ENCODE measurements at places on chromosomes 13 and 19.

DNA sequence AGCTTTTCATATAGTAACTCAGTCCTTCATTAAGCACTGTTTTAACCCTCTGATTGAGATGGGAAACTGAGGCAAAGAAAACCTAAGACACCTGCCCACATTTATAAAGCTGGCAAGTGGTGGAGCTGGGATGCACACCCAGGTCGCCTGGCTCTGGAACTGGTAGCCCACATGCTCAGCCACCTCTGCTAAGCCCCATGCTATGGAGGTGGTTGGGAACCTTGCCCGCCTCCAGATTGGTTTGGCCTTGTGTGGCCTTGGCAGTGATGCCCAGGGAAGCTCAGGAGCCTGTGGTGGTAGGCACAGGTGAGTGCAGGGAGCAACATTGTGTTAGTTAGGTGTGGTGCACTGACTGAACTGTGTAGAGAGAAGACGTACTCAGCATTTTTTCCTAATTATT, 370.2 kb downstream of the MTUS2 start:
- DNase-seq, result no peak

- DNase-seq, result no peak
These were observed 35.1 kb downstream of the MTMR6 start for GRCh38 chr13:25252225-25252624.

- no peak for DNase-seq
These were observed 1.6 kb downstream of the BRSK1 start for GRCh38 chr19:55285229-55285890.

- no peak for DNase-seq
These were observed 54.4 kb downstream of the ERCC5 start for GRCh38 chr13:102900193-102900608.

GRCh38 chr13:112042496-112042895, 24.5 kb upstream of the SOX1 start:
- DNase-seq, result no peak

DNA sequence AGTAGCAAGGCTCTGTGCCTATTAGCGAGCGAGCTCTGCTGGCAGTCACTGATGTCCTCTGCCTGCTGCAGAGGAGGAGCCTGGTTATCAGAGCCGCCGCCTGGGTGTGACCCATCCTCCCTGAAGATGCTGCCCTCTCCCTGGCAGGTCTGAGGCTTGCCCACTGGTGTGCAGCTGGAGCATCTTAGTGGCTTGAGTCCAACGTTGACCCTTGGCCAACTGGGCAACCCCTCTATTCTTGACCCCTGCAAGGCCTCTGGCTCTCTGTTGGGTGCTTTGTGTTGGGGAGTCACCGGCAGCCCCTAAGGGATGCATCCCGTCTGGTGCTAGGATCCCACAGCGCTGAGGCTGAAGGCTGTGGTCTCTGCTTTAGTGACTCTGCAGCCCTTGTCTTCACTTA, 277.9 kb upstream of the SOX1 start:
- DNase-seq, result no peak

DNA sequence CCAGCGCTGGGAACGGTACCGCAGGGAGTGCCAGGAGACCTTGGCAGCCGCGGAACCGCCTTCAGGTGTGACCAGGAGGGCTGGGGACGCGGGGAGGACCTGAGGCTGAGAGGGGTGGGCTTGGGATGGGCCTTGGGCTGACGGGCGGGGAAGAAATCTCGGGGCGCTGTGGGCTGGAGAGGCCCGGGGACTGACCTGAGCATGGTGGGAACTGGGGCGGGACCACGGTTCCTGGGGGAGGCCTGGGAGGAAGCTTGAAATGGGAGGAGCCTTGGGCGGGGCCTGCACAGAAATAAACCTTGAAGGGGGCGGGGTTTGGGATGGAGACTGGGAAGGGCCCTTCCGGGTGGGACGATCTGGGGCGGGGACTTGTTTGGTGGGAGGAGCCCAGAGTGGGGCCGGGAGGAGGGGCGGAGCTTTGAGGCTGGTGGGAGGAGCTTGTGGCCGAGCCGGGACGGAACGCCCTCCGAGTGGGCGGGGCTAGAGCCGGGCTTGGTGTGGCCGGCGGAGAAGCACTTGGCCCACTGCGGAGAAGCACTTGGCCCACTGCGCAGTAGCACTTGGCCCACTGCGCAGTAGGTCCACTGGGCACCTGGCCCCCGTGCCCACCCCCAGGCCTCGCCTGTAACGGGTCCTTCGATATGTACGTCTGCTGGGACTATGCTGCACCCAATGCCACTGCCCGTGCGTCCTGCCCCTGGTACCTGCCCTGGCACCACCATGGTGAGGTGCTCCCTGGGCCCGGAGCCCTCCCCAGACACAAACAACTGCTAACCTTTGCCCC, 2.8 kb downstream of the GIPR start:
- DNase-seq, result no peak

DNA sequence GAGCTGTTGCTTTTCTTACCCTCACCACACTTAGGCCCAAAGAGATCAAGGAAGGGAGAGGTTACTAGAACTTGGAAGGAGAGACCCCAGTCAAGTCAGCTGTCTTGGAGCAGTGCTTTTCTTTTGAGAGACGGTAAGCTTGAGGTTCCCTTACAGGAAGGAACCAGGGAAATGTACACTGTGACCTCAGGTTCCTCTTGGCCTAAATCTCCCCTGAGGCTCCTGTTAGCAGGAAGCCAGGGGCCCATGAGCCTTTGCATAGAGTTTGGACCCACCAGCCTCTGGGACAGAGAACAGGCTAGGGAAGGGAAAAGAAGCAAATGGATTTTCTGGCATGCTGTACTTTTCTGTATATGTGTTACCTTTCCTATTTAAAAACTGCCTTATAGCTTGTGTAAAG, 5.9 kb upstream of the GPR18 start:
- DNase-seq, result no peak

DNA sequence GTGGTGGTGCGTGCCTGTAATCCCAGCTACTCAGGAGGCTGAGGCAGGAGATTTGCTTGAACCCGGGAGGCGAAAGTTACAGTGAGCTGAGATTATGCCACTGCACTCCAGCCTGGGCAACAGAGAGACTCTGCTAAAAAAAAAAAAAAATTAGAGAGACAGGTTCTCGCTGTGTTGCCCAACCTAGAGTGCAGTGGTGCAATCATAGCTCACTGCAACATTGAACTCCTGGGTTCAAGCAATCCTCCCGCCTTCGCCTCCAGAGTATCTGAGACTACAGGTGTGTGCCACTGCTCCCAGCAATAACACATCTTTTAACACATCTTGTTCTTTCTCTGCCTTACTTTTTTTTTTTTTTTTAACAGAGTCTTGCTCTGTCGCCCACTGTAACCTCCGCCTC, 32.7 kb downstream of the CLEC17A start:
- DNase-seq, result no peak

GRCh38 chr19:34172661-34173192, 423 bp downstream of the LSM14A start:
- DNase-seq, result no peak

DNA sequence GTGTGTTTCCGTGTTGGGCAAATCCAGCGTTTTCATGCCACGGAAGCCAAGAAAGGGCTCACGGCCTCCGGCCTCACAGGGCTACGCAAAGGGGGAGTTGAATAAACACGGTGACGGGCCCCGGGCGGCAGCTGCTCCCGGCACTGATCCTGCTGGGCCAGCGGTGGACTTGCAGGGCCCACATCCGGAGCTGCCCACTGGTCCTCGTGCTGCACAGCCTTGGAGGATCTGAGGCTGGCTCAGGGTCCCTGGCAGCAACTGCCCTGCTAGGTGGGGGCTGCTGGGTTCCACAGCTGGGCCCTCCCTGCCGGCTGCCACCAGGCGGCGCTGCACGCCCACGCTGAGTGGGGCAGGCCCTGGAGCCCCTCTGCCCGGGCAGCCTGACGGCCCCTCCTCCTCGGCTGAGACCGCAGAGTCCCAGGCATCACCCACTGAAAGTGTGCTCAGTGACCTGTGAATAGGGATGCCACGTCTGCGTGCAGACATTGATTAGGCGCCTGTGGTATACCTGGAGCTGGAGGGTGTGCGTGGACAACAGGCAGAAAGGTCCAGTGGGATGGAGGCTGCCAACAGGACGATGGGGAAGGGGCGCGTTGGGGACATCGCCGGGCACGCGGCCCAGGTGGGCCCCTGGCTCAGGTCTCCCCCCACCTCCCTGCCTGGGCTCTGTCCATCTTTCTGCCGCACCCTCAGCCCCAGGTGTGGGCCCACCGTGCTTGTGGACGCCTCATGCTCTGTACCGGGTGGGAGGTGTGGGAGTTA, 5.3 kb upstream of the HCN2 start:
- DNase-seq, result peak; percentile 52

- DNase-seq, result no peak
These were observed 275.6 kb downstream of the DCLK1 start for GRCh38 chr13:35855531-35856019.

DNA sequence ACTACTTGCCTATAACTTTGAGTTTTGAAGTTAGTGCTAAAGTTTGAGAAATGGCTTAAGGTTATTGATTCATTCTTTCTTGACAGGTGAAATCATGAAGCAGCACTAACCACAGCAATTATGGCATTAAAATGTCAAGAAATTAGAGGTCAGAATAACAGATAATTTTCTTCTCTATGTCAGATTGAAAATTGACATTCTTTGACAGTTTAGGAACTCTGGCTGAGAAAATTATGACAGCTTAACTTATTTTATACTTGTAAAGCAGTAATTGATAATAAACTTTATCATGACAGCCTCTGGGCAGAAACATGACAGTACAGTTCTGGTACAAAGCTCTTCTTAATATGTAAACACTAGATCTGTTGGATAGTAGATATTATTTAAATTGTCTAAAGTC, 155.2 kb upstream of the MAB21L1 start:
- DNase-seq, result no peak

DNA sequence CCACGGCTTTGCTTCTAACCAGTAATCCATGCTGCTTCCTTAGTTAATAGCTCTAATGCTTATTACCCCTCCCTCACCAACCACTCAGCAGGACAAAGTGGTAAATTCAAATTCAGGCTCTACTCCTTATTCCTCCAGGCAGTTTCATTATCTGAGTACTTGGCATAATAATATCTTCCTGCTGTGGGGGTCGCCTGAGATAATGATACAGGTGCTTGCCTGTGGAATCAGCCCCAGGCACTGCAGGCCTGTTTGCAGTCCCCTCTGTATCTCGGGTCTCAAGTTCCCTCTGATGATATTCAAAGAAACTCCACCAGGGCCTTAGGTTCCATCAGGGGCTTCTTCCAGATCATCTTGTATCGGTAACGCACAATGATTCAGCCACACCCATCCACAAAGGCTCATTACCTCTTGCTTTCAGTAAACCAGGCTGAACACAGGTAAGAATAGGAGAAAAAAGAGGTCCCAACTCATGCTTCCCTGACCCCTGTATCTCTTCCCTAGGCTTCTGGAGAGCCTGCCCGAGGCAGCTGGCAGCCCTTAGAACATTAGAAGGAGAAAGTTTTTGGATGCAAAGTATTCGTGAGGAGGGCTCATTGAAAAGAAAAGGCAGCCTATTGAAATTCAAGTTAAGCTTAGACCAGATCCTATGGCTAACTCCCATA, 14.3 kb upstream of the FOXO1 start:
- no peak for DNase-seq

- DNase-seq, result no peak
These were observed 2.3 kb downstream of the RPL13A start for GRCh38 chr19:49489601-49490167.

DNA sequence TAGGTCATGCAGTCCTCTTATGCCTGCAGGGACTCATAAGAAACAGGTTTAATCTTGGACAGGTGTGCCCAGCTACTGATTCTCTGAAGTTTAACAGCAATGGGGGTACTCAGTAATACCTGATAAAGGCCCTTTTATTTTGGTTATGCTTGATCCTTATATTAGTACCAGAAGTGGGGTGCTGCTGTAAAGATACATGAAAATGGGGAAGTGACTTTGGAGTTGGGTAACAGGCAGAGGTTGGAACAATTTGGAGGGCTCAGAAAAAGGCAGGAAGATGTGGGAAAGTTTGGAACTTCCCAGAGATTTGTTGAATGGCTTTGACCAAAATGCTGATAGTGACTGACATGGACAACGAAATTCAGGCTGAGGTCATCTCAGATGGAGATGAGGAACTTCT, 14.6 kb upstream of the TMTC4 start:
- no peak for DNase-seq

DNA sequence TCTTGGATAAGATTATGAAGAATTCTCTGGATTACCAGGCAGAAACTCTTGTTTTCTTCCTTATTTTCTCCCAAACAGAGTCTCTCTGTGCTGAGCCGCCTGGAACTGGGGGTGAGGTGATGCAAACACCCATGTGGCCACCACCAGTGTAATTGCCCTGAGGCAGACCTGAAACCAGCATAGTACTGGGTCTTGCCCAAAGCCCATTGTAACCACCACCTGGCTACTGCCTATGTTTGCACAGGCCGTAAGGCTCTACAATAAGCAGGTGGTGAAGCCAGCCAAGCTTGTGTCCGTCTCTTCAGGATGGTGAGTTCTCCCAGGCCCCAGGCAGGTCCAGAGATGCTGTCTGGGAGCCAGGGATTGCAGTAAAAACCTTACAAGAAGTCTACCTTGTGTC, 18.9 kb upstream of the KBTBD7 start:
- no peak for DNase-seq

- no peak for DNase-seq
These were observed 4.8 kb upstream of the ALOX5AP start for GRCh38 chr13:30730526-30730925.

DNA sequence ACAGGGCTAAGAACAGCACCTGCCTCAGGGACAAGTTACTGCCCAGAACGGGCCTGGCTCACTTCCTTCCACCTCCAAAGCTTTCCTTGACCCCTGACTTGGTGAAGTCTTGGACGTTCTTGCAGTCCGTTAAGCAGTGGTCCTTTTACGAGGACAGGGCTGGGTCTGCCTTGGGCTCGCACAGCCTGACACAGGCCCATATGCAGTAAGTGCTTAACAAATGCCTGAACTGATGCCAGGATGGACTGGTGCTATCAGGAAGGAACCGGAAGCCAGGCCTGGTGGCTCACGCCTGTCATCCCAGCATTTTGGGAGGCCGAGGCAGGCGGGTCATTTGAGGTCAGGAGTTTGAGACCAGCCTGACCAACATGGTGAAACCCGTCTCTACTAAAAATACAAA, 1.8 kb upstream of the PLK5 start:
- DNase-seq, result no peak

GRCh38 chr13:71079638-71080037, 787.4 kb downstream of the DACH1 start:
- DNase-seq, result no peak

- no peak for DNase-seq
These were observed 496.7 kb downstream of the COG6 start for GRCh38 chr13:40152145-40152544.

DNA sequence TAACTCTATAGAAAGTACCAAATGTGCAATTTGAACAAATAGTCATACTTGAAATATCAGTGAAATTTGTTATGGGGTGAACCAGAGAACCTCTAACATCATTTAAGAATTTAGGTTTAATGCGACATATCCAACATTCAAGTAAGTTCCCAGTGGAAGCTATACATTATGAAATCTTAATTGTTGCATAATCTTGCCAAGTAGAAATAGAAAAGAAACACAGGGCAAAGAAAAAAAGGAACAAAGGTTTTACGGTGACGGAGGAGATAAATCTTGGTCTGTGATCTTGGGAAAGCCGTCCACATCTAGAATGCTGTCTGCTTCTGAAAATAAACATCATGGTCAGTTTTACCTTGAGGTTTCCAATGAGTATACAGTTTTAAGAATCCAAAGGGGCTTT, 445.7 kb downstream of the RFC3 start:
- no peak for DNase-seq

- DNase-seq, result no peak
These were observed 86.5 kb downstream of the KCTD12 start for GRCh38 chr13:76799696-76800095.

GRCh38 chr19:18771328-18772242, 19.5 kb downstream of the COMP start:
- DNase-seq, result no peak
